AG04449 (cell line): ENCODE measurements at places on chromosomes 7 and 10.

- no peak for DNase-seq
Observed at GRCh38 chr7:6210621-6211372, 61.6 kb downstream of the CYTH3 start.

DNA sequence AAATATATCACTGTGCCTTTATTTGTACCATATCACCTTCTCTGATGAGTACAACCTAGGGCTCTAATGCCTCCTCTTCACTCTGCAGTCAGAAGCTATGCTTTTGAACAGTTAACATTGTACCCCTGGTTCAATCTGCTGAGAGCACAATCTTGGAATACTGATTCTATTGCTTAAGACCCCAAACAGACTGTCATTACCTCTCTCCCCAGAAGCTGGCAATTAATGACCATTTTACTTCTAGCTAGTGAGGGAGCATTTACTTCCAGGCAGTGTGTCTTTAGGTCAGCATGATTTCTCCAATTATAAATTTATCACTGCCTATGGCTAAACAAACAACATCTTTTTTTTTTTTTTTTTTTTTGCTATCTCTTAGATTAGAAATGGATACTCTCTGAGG lies 36.0 kb upstream of the SPOCK2 start:
- no peak for DNase-seq

DNA sequence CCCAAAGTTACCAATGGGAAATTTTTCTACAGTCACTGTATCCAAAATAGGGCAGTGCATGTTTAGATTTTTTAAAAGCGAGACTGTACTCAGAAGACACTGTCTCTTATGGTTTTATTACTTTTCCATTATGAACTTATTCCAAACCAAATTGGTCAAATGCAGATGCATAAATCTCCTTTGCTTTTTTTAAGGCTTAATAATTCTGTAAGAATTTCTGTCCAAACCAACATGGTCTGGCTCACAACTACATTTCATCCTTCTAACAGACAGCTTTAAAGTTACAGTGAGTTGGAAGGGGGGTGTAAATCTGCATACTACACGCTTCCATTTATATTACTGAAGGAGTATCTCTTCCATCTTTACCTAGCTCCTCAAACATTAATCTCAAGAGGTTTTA lies 199.2 kb downstream of the SLC25A13 start:
- DNase-seq = no peak

DNA sequence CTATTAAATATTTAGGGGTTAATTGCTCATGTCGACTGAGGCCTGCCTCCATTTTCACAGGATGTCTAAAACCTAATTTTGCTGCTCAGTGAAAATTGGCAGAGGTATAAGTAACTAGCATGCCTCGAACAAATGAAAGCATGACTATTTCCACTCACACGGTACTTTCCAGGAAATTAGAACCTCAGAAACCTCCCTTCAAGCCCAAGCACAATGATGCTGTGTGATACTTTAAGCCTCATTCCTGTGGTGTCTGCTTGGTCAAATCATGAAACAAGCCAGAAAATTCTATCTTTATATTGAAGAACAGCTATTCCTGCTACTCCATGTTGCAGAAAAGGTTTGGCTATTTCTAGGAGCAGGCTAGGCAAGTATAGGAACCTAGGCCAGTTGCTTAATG lies 203.0 kb downstream of the SORCS3 start:
- no peak for DNase-seq

DNA sequence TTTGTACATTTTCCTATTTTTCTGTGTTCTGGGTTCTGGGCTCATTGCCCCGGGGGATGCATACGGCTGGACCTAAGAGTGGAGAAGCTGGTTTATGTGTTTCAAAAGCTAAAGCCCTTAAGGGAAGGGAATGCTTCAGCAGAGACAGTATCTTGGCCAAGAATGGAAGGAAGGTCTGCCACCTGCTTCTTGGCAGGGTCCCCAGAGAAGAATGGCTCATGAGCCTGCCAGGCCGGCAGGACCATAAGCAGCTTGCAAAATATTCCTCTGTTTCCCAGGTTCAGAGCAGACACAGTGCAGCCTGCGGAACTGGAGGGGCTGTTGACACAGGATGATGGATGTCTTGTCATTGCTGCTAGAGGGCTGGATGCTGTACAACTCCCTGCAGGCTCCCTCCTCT lies 7.8 kb upstream of the ABHD11 start:
- no peak for DNase-seq

DNA sequence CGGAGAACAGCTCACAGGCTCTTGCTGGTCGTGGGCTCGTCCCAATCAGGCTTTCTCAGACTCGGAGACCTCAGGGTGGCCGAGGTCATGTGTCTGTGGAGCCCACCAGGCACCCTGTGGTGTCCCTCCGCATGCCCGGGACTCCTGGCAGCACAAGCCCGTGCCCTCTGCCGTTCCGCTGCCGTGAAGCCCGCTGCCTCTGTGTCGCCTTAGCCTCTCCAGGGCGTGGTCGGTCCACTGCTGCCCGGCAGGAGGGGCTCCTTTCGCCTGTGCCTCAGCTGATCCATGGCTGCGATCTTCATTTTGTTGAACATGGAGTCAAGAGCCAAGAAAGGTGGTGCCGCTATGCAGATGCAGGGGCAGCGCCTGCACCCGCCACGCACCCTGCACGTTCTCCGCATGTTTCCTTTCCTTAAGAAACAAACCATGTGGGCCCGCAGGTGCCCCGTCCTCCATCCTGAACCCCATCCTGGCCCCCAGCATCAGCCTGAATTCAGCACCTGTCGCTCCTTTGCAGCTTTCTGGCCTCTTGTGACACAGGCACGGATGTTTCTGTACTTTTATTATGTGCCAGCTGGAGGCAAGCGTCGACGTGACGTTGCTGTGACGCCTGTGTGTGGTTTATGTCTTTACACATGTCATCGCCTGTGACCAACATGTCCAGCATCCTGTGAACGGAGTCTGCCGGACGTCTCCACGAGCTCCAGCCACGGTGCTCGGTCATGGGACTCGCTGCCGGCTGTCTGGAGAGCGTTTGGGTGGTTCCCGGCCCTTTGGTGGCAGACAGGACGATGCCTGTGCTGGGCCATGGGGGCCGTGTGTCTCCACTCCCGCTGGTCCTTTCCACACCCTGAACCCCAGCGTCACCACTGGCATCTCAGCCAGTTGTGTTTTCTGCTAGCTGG lies 69.9 kb downstream of the NKX6-2 start:
- no peak for DNase-seq

- no peak for DNase-seq
Observed at GRCh38 chr7:111107579-111107978, 16.7 kb downstream of the LRRN3 start.

DNA sequence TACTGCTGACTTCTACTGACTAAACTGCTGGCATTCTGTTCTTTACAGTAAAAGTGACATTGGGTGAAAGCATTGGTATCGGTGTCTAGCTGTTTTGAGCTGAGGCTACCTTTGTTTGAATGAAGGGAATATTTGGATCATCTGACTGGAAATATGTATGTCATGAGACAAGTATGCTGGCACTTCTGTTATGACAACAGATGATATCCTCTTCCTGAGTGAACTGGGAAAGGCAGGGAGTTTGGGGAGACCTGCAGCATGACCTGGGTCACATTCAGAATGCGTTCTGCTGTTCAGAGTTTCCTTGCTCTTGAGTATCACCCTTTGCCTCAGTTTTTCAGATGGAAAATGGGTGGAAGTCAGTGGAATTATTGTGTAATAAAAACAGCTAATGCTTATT lies 81.8 kb downstream of the PLCE1 start:
- DNase-seq = no peak

- DNase-seq = no peak
Observed at GRCh38 chr10:15370212-15370855, 755 bp downstream of the FAM171A1 start.

- no peak for DNase-seq
Observed at GRCh38 chr10:110568055-110568735, 700 bp downstream of the SMC3 start.

- no peak for DNase-seq
Observed at GRCh38 chr10:79179164-79179956, 110.6 kb downstream of the ZMIZ1 start.

DNA sequence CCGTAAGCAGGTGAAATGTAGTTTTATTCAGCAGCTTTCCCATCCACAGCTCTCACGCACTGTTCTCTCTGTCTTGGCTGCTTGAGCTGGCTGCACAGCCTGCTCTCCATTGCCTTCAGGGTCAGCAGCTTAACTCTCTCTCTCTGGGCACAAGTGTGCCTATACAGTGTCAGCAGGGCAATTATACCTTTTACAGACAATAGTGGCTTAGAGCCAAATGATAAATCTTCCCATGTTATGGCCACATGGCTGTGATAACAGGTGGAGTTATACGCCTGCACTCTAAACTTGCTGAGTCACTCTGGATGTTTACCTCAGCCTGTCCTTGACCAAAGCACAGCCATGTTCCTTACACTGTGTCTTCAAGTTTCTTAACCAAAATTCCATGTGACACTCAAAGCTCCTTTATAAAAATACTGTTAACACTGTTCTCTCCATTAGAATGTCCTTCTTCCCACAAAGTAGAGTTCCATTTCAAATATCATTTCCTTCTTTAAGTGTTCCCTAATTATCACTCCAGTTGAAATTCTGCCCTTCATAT lies 6.1 kb downstream of the RNF133 start:
- DNase-seq = no peak

GRCh38 chr7:24979470-24979862 lies 512 bp downstream of the OSBPL3 start:
- DNase-seq = no peak

DNA sequence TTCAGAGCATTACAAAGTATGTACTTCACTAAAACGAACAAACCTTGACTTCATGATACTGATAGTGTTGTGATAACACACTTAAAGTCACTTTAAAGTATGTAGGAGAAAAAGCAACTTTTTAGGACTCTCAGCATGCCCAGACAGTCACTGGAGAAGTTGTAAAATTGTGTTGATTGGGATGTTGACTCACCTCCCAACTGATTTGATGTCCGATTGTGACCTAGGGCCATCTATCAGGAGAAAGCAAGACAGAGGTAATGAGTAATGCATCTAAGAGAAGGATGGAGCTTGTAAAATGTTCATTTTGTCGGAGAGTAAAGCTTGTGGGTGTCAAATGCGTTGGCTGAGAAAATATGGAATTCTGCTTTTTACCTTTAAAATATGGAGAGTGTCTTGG lies 135.4 kb upstream of the SEMA3D start:
- no peak for DNase-seq

DNA sequence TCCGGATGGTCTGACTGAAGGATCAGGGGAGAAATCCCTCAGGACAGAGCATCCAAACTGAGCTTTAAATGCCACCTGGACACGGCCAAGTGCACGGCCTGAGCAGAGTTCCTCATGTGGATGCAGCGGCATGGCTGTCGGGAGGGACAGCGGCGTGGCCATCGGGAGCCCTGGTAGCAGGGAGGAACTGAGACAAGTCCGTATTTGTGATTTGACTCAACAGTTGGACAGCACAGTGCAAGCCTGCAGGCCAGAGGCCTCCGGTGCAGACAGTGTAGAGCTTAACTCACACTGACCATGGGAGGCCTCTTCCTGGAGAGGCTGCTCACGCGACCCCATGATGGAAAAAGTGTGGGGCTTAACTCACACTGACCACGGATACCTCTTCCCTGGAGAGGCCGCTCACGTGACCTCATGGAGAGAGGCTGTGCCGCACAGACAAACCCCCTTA lies 207.4 kb downstream of the DIP2C start:
- DNase-seq = no peak

GRCh38 chr10:117071286-117072050 lies 66.5 kb upstream of the SHTN1 start:
- DNase-seq = no peak

GRCh38 chr10:23818484-23818883 lies 379.6 kb downstream of the OTUD1 start:
- no peak for DNase-seq

DNA sequence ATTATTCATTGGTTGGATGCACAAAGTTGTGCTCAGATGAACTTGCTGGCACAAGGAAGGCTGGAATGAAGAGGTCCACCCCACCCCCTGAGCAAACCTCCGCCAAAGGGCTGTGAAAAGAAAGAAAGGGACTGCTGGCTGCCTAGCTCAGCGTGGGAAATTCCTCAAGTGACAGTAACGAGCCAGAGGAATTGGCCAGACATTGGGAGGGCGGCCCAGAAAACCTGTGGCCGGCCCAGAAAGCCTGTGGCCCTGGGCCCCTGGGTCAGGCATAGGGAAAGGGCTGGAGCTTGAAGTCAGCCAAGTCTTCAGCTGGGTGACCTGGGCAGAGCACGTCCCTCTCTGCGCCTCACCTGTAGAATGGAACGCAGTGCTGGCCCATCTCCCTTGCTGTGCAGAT lies 30.6 kb upstream of the CTBP2 start:
- no peak for DNase-seq

DNA sequence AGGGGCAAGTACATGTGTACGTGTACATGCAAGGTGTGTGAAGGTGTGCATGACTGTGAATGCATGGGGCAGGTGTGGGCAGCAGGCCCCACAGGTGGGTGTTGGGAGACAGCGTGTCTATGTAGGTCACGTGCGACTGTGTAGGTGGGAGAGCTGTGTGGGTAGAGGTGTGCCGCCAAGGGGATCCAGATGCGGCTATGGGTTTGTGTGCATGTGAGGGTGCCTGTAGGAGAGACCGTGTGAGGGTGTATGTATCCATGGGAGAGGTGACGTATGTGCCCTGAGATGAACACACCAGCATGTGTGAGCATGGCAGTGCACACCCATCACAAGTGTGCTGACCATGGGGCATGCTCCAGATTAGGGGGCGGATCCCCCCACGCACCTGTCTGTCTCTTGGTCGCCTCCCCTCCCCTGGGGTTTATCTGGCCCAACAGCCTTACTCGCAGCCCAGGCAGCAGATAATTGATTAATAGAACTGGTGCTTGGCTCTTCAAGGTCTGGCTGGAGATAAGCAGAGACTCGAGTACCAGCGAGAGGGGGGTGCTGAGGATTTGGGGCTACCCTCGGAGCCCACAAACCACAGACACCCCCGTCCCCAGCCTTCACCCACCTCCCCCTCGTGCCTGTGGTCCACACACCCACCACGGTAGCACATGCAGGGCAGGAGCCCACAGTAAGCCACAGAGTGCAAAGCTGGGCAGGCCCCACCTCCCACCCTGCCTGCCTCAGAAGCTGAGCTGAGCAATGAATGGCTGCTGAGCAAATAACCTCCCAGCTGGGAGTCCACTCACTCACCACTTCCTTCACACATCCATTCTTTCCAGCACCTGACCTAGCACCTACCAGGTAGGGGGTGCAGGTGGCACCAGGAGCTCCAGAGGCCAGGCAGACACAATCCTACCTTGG lies 41.4 kb upstream of the ZMIZ1 start:
- no peak for DNase-seq

- DNase-seq = no peak
Observed at GRCh38 chr10:119119400-119119799, 15.5 kb downstream of the DENND10 start.

GRCh38 chr7:36928311-36928710 lies 204.0 kb upstream of the AOAH start:
- DNase-seq = no peak
